Endothelial cell of umbilical vein (primary cell): ENCODE measurements at places on chromosomes 6 and 20. TPM values are rescaled to one million over a fixed set of nuclear protein-coding genes. Genes with fewer than 3 reads are reported as not detected.

DNA sequence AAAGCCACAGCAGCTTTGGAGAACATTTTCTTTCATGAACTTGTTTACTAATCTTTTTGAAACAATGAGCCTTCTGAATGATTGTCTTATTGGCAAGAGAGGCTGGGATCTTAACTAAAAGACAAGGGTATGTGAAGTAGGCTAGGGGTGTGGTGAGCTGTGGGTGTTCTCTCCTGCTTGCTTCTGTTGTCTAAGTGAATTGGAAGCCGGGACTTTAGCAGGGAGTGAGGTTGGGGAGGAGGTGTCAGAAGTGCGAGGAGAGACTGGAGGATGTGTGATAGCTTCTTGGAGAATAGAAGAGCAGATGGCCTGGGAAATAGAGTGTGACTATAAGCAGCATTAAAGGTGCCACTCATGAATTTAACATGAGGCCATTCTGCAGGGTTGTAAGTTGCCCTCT, 562.8 kb downstream of the UTRN start:
- DNase-seq, result no peak

- no peak for DNase-seq
These were observed 224.9 kb downstream of the FARS2 start for GRCh38 chr6:5486214-5486613.

- DNase-seq, result no peak
These were observed 304.0 kb downstream of the QKI start for GRCh38 chr6:163718537-163718936.

EEF1A2 gene
- polyA plus RNA-seq, result 2.7 and 2.9 TPM in 2 replicates

RSPO3 gene
- 1.1 and 1.8 TPM in 2 replicates for polyA plus RNA-seq

DNA sequence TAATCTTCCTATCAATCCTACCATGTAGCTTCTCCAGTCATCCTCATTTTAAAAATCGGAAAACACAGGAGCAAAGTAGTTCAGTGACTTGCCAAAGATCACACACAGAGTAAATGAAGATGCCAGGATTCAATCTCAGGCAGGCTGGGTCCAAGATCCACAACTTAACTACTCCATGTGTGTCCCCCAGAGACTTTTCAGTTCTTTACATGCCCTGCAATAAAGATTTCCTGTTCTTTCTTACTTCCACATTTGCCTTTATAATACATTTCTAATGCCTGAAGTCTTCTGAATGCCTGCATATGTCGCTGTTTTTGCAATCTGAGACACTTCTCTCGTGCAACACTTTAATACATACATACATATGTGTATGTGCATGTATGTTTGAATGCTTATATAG, 121.7 kb upstream of the MARCKS start:
- no peak for DNase-seq

- no peak for DNase-seq
These were observed 39.9 kb downstream of the TBC1D7 start for GRCh38 chr6:13288481-13288880.

DNA sequence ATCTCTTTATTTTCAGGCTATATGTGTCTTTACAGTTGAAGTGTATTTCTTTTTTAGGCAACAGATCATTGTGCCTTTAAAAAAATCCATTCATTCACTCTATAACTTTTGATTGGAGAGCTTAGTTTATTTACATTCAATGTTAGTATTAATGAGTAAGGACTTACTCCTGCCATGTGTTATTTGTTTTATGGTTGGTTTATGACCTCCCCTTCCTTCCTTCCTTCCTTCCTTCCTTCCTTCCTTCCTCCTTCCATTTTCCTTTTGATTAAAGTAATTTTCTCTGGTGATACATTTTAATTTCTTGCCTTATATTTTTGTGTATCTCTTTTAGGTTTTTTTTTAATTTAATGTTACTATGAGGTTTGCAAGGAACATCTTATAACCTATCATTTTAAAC, 1005.3 kb upstream of the EPHA7 start:
- DNase-seq, result no peak

- DNase-seq, result no peak
These were observed 171.9 kb upstream of the SULF2 start for GRCh38 chr20:47957135-47957534.

GMEB2 gene
- polyA plus RNA-seq, result 12.7 and 13.4 TPM in 2 replicates

ULBP1 gene
- polyA plus RNA-seq, result 1.1 and 1.4 TPM in 2 replicates

- no peak for DNase-seq
These were observed 82.8 kb downstream of the CD40 start for GRCh38 chr20:46200582-46201570.

PTK6 gene
- polyA plus RNA-seq, result 0.05 TPM in 1 of 2 replicates, not detected in the other

PRDM13 gene
- not detected in 2 replicates for polyA plus RNA-seq

MICA gene
- polyA plus RNA-seq, result 99.3 and 101 TPM in 2 replicates

BPIFB1 gene
- not detected in 2 replicates for polyA plus RNA-seq

NKAIN2 gene
- 0.03 and 0.08 TPM in 2 replicates for polyA plus RNA-seq

LHFPL5 gene
- not detected in 2 replicates for polyA plus RNA-seq

DNA sequence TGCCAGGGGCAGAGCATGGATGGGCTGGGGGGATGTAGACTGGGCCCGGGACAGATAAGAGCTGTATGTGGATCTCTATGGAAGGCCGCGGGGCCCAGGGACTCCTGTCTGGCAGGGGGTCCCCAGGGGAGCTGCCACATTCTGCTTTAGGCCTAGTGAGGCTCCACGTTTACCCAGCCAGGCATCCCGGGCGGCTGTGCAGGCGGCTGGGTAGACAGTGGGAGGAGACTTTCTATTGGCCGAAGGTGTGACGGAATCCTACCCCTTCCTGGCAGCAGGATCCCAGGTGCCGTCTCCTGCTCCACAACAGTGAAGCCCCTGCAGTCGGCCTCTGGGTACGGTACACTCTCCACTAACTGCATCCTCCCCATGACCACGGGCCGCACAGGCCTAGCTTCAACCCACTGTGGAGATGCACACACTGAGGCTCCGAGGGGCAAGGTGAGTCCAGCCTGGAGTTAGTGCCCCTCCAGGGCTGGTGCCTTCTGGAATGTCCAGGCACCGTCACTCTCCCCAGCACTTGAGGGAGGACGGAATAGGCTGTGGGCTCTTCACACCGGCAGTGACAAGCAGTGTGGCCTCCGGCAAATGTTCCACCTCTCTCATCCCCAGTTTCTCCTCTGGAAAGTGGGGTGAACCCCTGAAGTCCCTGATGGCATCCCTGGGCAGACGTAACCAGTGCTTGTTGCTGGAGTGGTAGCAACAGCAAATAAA, 36.8 kb upstream of the ZBP1 start:
- no peak for DNase-seq

DNA sequence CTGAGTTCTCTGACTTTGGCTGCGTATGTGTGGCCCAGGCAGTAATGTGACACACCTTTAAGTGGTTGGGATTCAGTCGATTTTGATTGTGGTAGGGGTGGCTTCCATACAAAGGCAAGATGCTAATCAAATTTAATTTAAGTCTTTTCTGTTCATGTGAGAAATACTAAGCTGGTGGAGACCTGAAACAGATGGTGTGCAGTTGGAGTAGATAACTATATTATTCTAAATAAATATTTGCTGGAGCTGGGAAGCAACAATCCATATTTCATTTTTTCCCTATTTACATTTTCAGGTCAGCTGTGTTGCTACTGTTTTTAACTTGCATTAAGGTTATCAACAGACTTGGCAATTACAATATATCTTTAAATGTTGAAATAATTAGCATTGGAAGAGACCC, 67.4 kb upstream of the C20orf144 start:
- DNase-seq, result no peak

- DNase-seq, result no peak
These were observed 135.3 kb downstream of the CDH4 start for GRCh38 chr20:61387204-61387953.

DNA sequence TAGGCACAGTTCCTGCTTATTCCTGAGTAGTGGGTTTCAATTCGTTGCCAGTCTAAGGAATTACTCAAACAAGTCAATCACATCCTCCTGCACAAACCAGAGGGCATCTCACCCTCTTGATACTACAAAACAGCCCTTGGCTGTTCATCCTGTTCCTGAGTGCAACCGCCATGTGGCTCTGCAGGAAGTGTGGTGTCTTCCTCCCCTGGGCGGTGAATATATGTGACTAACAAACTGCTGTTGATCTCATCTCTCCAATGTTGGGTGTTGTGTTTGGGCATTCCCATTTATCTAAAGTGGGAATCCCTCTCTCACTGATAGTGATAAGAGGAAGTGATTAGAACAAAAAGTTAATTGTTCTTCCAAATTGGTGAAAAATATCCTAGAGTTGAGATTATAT, 163.0 kb downstream of the TBX18 start:
- peak; percentile 48 for DNase-seq
